Suppressor macrophage (primary cell): ENCODE measurements at places on chromosomes 3 and 15.

DNA sequence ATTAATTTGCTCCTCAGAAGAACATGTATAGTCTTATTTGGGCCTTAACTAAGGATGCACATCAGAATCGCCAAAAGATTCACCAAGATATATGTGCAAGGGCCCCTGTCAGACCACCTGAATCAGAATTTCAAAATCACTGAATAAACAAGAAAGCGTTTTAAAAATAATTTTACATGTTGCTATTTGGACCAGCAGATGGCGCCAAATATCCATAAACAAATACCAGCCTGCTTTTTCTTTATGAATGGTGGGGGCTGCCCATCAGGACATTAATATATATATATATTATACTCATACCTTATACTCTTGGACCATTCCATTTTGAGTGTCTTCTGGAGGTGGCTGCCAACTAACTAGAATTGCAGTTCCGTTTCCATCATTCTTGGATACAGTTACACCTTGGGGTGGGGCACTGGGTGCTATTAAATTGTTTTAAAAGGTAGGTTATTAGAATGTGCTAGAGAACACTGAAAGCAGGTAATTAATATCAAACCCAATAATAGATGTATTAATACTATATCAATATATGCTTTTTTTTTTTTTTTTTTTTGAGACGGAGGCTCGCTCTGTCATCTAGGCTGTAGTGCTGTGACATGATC is 1108.3 kb downstream of the ROBO1 start:
- peak; percentile 29 for DNase-seq

DNA sequence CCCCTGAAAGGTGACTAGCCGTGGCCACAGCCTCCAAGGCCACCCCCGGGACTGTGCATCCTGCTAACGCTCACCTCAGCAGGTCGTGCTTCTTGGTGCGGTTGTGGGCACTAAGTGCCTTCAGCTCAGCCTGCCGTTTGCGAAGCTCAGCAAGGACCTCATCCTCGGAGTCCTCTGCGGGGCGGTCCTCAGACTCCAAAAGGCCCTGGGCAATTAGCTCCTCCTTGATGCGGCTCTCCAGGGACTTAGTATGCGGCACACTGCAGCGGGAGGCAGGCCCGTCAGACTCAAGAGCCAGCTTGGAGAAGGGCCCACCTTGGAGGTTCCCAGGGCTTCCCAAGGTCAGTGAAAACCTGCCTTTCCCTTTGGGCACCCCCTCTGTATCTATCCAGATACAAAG is 8.3 kb downstream of the TADA3 start:
- DNase-seq, result no peak

GRCh38 chr15:68801572-68802148 is 19.0 kb downstream of the ANP32A start:
- no peak for DNase-seq

- peak; percentile 53 for DNase-seq
Measured at GRCh38 chr15:40454904-40455391, 14.2 kb downstream of the BAHD1 start.
